KBM-7 (cell line): ENCODE measurements at places on chromosomes 13 and 19.

GRCh38 chr19:55635334-55635717 lies 5.5 kb upstream of the ZNF580 start:
- no peak for DNase-seq

- DNase-seq, result no peak
These were observed 9.5 kb downstream of the GPR32 start for GRCh38 chr19:50779504-50780457.

DNA sequence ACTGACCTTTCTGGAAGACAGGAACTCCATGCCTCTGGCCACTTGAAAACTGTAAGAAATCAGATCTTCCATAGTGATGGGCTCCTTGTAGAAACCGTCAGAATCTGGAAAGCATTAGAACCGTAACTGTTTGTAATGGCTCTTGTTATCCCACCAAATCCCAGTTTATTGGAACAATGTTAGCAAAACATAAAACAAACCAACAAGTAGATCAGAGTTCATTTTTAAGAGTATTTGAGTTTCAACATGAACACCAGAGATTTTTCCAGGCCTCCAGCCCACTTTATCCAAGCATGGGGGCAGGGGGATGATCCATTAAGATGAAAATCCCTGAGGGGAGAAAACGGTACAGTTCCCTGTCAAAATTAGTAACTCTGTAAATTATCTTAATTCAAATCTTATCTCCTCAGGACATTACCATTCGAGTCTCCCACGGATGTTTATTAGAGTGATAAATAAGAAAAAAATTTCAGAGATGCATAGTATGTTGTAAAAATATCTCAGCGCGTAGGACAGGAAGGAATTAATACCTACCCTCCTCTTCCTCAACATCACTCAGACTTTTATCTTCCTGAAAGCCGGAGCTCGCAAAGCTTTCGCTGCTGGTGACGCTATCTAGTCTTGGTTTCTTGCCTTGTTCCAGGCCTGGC lies 172.5 kb downstream of the FLT1 start:
- no peak for DNase-seq

- peak; percentile 77 for DNase-seq
These were observed 31.5 kb upstream of the ZNF766 start for GRCh38 chr19:52237771-52238400.

DNA sequence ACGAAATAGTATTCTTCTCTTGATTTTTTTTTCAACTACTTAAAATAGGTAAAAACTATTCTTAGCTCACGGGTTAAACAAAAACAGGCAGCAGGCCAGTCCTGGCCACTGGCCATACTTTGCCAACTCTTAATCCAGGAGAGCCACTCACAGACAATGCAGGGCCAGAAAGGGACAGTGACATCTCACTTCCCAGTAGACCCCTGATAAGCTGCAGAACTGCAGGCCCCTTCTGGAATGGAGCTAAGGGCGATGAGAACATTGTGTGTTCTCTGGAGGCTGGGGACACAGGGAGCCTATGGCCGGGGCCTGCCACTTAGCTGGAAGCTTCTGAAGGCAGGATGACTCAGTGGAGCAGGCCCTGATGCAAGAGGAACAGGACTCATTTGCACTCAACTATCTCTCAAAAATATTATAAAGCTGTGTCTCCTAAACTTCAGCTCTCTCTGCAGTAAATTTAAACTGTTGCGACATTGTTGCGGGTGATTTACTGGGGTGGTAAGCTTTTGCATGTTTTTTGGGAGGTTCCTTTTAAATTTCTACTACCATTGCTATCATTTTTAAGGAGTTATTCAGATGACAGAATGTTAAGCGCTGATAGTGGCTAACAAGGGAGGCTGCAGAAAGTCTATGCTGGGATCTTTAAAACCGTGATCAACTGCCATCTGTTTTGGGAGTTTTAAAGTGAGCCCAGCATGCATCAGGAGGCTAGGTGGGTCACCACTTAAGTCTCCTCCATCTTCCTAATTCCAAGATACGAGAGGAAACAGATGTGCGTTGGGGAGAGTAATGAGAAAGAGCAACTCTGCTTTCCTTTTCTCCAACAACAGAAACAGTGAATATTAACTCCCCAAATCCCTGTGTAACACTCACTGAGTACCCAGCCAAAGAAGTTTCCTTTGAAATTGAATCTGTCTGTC lies 33.2 kb upstream of the KATNAL1 start:
- DNase-seq, result peak; percentile 45

- no peak for DNase-seq
These were observed 205.7 kb downstream of the KCNRG start for GRCh38 chr13:50220938-50221337.

DNA sequence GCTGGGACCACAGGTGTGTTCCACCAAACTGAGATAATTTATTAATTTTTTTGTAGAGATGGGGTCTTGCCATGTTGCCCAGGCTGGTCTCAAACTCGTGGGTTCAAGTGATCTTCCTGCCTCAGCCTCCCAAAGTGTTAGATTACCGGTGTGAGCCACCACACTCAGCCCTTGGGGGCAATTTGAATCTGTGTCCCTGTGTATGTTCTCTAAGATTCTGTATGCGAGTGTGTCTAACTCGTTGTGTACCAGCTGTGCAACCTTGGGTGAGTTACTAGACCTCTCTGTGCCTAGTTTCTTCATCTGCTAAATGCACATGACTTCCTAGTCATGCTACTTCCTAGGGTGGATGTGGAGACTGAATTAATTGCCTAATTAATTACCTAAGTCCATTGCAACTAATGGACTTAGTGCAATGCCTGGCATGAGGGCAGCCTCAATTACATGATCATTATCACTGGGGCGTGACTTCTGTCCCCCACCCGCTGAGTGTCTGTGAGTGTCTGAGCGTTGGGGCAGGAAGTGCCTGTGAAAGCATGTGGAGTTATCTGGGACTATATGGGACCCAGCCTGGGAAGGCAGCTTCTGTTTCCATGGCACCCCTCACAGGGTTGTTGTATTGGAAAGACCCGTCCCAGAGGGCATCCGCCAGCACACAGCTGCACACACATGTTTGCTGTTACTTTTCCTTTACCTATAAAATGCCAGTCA lies 1.8 kb upstream of the NCCRP1 start:
- DNase-seq, result peak; percentile 38

DNA sequence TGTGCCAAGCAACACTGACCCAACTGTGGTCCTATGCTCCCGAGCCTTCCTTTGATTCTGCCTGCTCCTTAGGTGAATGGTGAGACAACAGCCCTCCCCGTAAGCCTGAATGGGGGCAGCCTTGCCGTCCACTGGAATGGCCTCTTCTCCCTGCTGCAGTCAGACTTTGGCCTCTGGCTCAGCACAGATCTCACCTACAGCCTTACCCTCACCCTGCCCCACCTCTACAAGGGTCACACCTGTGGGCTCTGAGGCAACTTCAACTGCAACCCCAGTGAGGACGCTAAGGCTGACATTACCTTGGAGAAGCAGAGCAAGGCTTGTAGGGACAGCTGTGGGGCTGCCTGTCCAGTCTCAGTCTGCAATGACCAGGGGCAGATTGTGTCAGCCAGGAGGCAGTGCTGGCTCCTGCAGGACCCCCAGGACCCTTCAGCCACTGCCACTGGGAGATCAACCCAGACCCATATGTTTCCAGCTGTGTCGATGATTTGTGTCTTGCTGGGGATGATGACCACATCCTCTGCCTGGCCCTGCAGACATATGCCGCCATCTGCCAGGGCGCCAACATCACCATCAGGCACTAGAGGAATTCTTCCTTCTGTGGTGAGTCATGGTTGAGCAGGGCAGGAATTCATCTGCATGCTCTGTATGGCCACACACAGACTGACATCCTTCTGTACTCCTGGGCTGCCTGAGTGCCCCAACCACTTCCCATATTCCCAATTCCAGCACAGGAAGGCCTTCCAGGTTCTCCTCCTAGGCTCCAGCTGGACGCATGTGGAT lies 27.3 kb upstream of the FXYD3 start:
- DNase-seq, result no peak

DNA sequence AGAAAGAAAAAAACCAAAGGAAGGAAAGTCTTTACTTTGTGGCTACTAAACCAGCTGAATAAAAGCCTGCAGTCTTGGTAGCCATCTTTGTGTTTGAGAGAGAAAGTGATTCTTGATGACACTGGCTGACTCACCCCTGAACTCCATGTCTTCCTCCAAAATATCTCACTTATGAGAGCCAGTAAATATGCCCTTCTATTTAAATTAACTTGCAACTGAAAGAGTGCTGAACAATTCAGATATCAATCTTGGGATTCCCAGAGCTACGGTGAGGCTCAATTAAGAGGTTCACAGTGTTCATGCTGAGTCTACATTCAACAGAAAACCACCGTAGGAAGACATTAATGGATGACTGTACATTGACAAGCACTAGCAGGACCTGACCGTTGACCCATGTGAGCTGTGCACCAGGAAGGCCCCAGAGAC lies 57.9 kb downstream of the KCTD12 start:
- no peak for DNase-seq

- DNase-seq, result no peak
These were observed 126.2 kb downstream of the RAB20 start for GRCh38 chr13:110435331-110435730.

GRCh38 chr13:19860884-19861655 lies 2.4 kb downstream of the ZMYM5 start:
- DNase-seq, result peak; percentile 10

DNA sequence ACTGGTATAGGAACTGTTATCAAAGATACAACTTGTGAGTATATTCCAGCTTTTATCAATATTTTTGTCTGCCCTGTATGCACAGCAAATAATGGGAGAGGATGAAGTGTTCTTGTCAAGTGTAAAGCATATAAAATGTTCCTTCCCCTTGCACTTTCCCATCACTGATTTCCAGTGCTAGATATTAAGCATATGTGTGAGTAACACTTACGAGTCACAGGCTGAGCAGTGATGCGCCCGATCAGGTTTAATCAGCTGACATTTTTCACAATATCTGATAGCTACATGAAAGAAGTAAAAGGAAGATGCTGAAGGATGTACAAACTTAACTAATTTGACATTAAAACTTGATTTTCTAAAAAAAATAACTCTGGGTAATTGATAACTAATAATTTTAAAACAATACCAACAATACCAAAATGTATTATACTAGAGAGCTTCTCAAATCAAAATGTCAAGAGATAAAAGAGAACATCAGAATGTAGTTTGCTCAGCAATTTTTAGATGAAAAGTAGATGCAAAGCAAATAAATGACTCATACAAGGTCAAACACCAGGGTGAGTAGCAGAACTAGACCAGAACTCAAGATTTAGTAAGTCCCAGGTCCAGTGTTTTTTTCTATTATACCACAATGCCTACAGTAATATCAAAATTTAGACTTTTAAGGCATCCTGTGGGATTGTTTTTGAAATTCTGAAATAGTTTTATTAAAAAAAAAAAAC lies 56.4 kb downstream of the ZDHHC20 start:
- no peak for DNase-seq

DNA sequence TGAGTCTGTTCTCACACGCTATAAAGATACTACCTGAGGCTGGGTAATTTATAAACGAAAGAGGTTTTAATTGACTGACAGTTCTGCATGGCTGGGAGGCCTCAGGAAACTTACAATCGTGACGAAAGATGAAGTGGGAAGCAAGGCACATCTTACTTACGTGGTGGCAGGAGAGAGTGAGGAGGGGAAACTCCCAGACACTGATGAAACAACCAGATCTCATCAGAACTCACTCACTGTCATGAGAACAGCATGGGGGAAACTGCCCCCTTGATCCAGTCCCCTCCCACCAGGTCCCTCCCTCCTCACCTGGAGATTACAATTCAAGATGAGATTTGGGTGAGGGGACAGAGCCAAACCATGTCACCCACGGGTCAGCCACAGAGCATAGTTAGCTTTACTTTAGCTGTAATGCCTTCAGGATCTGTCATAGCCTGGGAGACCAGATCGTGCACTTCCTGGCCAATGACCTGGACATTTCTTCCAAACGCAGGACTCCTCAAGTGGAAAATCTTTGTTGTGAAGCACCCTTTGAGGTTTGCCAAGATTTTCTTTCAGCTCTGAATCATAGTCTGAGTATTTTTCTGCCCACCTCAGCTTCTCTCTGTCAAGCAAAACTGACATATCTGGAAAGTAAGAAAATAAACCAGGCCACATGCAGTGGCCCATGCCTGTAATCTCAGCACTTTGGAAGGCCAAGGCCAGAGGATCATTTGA lies 25.2 kb upstream of the HIF3A start:
- no peak for DNase-seq

- no peak for DNase-seq
These were observed 1.4 kb downstream of the EPN1 start for GRCh38 chr19:55676383-55676782.

DNA sequence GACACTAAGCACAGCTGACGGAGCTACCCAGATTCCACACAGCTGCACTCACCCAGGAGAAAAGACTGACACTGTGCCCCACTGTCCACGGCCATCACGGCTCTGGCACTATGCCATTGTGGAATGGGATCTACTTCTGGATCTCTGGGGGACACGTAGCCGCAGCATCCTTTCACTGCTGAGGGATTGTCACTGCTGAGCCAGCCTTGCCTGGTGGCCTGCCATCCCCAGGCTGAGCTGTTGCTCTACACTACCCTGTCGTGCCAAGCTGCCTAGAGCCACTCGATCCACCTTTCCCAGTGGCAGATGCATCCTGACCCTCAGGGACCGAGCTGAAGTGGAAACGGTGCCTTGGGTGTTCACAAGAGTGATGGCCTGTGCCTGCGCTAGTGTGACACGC lies 5.0 kb upstream of the LILRB5 start:
- no peak for DNase-seq

DNA sequence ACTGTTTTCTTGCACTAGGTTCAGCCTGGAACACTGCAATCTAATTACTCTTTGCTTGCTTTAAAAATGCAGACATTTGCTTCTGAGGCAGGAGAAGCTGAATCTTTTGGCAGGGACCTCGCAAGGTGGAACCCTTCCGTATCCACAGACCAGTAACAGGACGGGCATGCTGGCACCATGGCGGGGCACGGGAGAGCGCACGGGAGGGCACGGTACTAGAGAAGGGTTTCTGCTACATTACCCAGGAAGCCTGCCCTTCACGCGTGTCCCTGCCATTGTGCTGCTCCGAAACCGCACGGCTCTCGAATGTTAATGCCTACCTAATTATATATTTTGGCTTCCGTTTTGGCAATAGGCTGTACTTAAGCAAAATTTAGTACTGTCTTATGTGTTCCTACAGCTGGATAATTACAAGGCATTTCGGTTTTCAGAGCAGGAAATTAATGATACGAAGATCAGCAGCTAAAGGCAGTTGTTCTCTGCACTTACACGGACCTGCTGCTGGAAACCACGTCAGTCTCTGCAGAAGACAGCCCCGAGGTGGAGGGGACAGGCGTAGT lies 430.4 kb downstream of the IRS2 start:
- DNase-seq, result no peak

DNA sequence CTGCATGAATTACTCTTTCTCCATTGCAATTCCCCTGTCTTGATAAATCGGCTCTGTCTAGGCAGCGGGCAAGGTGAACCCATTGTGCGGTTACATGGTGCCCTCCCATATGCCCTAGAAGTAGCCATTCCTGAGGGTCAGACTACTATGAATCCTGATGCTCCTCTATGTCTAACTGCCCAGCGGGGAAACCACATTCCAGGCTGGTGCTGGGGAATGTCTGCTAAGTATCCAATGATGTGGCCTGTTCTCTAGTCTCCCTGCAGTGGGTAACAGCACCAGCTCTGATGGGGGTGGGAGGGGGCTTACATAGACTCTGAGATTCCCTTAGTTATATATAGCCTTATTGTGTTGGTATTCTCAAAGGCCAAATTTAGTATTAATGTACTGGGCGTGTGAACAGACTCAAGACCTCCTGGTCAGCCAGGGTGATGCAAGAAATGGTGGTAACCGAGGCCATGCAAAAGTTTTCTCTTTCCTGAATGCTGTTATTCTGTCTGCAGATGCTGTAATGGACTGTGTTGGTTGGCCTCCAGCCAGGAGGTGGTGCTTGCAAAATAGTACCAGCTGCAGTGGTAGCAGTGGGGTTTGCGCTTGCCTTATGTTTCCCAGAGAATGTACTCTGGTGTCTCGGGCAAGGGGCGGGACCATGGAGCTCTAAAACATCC lies 564.8 kb upstream of the SLITRK1 start:
- no peak for DNase-seq
